ENCODE measurements at places on chromosomes 7 and 10. TPM values are rescaled to one million over a fixed set of nuclear protein-coding genes. Genes with fewer than 3 reads are reported as not detected.

The TMEM270 gene
- total RNA-seq: not detected

The UPK3BL1 gene
- 13.0 TPM for total RNA-seq

The ACBD7 gene
- 0.80 TPM for total RNA-seq

The LRRD1 gene
- total RNA-seq: not detected

The PPP1R3C gene
- 20.4 TPM for total RNA-seq

The PNLIPRP2 gene
- total RNA-seq: not detected
